RWPE2 (cell line): ENCODE measurements at places on chromosomes 12 and 14.

- peaks cover 56% of the 10 kb centered on the region for H3K36me3 ChIP-seq
- no peaks in the 10 kb centered on the region for H3K27me3 ChIP-seq
- H3K4me3 ChIP-seq: peak overlapping the region; percentile 50
- peaks cover 10% of the 10 kb centered on the region for H3K4me1 ChIP-seq
Observed at GRCh38 chr12:53181935-53182334, 1.2 kb upstream of the CSAD start.

DNA sequence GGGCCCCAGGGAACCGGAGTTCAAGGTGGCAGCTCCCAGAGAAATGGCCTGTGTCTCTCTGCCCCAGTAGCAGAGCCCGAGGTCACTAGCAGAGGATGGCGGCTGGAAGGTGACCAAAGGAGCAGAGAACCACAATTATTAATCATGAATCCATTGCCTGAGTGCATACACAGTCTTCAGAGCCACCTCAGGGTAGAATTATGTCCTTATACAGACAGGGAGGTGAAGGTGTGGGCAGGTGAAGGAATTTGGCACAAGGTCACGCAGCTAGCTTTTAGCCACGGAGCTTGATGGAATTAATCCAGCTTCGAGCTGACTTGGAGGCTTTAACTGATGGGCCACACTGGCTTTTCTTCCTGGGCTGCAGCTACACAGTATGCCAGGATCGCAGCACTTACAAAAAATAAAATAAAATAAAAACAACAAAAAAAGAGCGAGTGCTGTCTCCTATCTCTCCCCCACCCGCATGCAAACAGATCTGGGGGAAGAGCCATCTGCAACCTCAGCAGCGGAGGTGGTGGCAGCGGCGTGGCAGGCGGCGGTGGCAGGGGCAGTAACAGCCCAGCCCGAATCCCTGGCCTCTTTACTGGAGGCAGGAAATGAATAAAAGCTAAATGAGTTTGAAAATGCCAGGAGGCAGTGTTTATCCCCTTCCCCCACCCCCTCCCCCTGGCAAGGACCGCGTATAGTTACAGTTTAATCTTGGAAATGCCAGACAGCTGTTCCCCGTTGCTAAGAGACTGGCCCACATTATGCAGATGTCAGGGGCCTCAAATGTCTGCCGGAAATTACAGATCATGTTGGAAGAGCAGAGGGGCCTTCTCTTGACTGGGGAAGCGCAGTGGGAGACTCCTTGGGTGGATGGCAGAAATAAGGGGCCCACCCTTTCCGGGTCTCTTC is 93.5 kb downstream of the LRRC74A start:
- no peaks in the 10 kb centered on the region for H3K27me3 ChIP-seq
- H3K27ac ChIP-seq: peak overlapping the region; percentile 99
- H3K36me3 ChIP-seq: no peaks in the 10 kb centered on the region
- no peak for DNase-seq

- no peak for DNase-seq
- no peak overlapping the region for H3K27ac ChIP-seq
- peaks cover 19% of the 10 kb centered on the region for H3K4me1 ChIP-seq
- no peaks in the 10 kb centered on the region for H3K36me3 ChIP-seq
- H3K27me3 ChIP-seq: no peaks in the 10 kb centered on the region
- H3K4me3 ChIP-seq: no peak overlapping the region
Observed at GRCh38 chr12:105040476-105040875, 43.8 kb downstream of the ALDH1L2 start.

DNA sequence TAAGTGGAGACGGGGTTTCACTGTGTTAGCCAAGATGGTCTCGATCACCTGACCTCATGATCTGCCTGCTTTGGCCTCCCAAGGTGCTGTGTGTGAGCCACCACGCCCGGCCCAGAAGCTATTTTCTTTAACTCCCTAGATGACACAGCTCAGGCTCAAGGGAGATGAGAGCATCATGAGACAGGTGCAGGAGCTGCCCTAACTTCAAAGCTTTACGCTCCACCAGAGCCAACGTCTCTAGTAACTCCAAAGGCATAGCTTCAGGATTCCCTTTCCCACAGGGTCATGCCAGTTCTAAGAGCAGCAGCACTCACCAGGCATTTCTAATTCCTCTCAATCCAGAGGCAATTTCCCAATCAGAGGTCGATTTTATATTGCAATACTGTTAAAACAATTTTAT is 21.0 kb downstream of the NDUFA12 start:
- no peak overlapping the region for H3K27ac ChIP-seq
- no peaks in the 10 kb centered on the region for H3K36me3 ChIP-seq
- no peak overlapping the region for H3K4me3 ChIP-seq
- H3K4me1 ChIP-seq: no peaks in the 10 kb centered on the region
- DNase-seq: no peak

DNA sequence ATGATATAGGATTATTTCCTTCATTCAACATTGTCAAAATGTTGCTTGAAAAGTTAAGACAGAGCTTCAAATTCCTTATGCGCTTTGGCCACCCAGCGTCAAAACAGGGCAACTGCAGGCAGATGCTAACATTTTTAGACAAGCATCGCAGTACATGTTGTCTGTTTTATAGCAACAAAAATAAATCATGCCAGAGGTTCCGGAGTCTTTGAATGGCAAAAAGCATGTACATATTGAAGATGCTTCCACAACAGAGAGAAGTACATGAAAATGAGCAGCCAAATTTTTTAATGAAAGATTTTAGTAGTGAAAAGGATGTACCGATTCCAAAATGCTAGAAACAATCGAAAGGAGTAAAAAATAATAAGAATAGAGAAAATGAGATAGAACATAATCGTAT is 49.8 kb upstream of the USP15 start:
- H3K36me3 ChIP-seq: no peaks in the 10 kb centered on the region
- no peaks in the 10 kb centered on the region for H3K27me3 ChIP-seq
- no peak overlapping the region for H3K27ac ChIP-seq
- peaks cover 7% of the 10 kb centered on the region for H3K4me1 ChIP-seq

GRCh38 chr12:16002880-16003279 is 91.7 kb downstream of the DERA start:
- H3K4me3 ChIP-seq: no peak overlapping the region
- no peak for DNase-seq
- no peaks in the 10 kb centered on the region for H3K36me3 ChIP-seq
- no peaks in the 10 kb centered on the region for H3K27me3 ChIP-seq
- no peaks in the 10 kb centered on the region for H3K4me1 ChIP-seq
